Right forelimb (tissue), 1 donor: ENCODE measurements at places on chromosomes 6 and 20.

DNA sequence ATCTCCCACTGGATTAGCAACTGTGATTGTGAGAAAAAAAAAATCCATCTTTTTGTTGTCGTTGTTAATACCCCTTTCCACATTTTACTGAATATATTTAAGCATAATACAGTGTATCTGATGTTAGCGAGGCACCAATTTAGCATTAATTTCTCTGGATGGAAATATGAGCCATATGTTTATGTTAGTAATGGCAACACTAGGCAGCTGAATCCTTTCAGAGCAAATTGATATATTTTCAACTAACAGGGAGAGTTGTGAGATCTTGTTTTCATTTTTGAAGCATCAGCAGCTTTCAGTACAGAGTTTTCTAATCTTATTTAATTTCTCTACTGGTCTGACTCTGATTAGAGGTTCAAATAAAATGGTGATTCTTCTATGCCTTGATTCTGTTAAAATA lies 84.8 kb upstream of the HDAC2 start:
- no peak for DNase-seq

- DNase-seq, result no peak
Measured at GRCh38 chr20:4912380-4913142, 88.7 kb downstream of the SLC23A2 start.

DNA sequence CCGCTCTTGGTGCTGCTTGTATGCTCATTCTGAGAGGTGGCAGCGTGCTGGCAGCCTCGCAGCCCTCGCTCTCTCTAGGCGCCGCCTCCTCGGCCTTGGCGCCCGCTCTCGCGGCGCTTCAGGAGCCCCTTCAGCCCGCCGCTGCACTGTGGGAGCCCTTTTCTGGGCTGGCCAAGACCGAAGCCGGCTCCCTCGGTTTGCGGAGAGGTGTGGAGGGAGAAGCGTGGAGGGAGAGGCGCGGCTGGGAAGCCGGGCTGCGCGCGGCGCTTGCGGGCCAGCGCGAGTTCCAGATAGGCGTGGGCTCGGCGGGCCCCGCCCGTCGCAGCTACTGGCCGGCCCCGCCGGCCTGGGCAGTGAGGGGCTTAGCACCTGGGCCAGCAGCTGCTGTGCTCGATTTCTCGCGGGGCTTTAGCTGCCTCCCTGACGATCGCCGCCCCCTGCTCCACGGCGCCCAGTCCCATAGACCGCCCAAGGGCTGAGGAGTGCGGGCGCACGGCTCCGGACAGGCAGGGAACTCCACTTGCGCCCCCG lies 19.5 kb upstream of the FAM8A1 start:
- peak; percentile 65 for DNase-seq

DNA sequence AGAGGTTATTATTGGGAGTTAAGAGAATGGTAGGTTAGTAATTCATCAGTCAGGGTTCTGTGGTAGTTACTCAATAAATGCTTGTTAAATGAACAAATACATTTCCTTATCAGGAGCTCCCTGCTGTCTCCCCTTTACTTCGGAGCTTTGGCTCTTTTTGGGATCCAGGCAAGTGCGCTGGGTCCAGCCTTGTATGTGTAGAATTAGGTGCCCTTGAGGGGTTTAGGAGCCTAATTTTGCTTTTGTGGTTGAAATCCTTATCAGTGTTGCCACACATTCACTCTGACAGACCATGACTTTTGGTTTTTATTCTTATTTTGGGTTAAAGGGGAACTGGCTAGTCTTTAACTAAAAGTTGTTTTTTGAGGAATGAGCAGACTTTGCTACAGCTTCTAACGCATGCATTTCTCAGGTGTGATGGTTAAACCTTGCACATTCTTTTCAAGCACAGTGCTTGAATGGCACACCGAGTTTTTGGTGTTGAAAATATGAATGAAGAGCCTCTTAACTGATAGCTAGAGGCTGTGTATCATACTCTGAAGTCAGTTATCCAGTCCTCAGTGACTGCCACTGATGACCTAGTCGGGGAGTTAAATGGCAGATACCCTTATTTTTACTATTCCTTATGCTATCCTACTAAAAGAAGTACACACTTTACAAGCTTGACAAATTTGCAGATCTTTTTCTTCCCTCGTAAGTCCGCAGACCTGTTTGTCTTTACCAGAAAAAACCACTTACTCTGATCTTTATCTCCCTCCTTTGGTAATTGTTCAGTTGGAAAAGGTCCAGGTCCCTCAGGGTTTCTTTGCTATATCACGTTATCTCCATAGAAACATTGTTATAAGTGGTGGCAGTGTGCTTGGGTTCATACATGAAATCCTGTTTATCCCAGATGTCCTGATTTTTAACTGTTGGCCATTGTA lies 50.7 kb upstream of the PLCG1 start:
- no peak for DNase-seq

DNA sequence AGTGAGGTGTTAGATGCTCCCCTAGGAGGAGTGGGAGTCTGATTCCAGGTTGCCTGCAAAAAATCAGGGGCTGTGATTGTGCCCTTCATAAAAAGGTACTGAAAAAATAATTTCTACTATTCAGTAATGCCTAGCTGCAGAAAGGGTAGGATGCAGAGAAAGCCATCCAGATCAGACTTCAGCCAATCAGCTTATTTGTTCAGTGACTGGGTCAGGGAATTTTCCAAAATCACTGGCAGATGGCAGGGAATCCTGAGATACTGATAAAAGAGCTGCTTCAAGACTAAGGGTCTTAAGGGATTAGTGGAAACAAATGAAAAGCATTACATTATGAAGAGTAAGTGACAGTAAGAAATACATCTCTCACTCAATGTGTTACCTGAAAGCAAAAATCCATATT lies 42.8 kb upstream of the MTRF1L start:
- no peak for DNase-seq

DNA sequence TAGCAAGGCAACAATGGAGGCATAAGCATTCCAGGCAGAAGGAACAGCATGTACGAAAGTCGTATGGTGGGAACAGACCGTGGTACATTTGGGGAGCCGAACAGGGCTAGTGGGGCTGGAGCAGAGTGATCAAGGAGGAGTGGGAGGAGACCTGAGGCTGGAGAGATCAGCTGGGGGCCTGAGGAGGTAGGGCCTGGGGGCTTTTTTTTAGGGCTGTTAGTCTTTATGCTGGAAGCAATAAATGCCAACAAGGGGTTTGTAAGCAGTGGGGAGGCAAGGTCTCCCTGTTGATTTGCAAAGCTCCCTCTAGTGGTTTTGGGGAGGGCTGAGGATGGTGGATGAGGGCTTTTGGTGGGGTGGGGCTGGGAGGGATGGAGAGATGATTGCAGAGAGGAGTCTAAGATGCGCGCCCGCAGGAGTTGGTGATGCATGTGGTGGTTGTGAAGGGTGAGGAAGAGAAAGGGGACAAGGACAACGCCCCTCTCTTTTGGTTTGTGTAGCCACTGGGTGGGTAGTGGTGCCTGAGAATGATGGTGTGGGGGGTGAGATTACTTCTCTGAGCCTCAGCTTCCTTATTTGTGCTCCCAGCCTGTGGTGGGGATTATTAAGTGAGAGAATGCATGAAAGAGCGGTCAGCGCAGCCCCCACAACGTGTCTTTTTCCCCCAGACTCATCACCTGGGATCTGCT lies 74.1 kb upstream of the TOX2 start:
- no peak for DNase-seq

DNA sequence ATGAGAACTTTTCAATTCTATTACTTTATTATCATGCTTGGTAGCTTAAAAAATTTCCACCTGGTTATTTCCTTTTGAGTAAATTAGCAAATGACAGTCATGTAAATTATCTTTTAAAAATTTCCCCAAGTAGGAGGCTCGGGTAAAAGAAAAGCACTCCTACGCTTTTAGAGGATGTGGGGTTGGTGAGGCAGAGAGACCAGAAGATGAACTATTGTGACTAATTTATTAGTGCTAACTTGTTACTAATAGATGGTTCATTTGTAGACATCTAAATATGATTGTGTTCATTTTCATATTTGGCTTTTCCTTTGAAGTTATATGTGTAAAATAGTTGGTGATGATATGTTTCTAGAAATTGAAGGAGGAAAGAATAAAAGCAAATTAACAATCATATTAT lies 27.0 kb downstream of the ZNF292 start:
- DNase-seq, result no peak

- no peak for DNase-seq
Measured at GRCh38 chr6:36127462-36128016, 2.8 kb upstream of the MAPK13 start.

DNA sequence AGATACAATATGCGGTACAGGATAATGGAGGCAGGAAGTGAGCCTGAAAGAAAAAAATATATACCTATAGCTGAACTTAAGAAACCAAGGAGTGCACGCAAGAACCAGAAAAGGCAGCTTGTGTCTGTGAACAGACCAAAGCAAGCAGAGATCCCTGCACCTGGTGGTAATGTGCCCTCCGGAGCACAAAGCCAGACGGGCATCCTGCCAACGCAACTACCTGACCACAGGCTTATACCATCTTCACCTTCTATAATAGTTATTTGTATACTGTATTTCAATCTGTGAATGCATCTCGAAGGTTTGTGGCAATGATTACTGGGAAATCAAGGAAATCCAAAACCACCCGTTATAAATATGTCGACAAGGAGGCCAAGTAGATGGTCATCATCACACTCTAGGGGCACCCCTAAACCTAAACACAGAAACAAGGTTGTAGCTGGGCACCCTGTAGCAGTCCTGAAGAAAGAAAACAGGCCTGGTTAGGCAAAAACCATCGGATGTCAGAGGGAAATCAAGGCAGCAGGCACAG lies 801 bp downstream of the FBXL4 start:
- DNase-seq, result peak; percentile 44

GRCh38 chr20:15772826-15773225 lies 800.4 kb downstream of the KIF16B start:
- no peak for DNase-seq

DNA sequence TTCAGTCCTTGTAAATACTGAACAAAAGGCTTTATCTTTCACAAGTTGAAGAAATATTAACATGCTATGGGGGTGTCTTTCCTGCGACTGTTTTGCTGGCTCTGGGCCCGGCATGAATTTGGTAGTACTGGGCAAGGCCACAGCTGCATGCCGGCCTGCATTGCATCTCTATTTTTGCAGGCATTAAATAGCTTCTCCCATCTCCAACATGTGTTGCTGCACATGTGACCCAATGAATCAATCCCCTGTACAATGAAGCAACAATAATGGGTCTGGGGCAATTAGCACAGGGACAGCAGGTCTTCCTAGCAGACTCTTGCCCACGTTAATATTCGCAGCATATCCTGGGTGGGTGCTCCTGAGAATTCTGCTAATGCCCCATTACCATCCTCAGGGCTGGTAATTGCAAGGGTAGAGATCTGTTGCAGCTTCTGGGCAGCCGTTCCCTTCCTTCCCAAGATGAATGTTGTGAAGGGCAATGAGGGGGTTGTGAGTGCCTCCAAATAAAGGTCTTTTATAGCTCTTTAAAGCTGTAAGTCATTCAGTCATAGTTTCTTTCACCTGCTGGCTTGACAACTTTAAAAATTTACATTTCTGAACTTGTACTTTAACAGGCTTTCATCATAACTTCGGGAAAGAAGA lies 24.3 kb upstream of the CDYL start:
- DNase-seq, result no peak

GRCh38 chr6:99951016-99951805 lies 42.8 kb downstream of the MCHR2 start:
- no peak for DNase-seq

DNA sequence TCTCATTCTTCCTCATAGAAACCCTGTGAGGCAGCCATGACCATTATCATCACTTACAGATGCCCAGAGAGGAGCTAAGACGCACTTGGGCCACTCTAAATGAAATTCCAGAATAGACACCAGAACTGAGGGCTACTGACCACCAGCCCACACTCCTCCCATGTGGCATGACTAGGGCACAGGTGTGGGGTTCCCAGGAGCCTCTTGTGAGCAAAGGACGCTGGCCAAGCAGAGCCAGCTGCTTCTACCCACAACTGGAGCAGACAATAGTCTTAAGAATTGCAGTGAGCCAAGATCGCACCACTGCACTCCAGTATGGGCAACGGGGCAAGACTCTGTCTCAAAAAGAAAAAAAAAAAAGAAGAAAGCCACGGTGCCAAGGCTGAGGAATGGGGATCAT lies 10.0 kb downstream of the AHCY start:
- DNase-seq, result no peak

DNA sequence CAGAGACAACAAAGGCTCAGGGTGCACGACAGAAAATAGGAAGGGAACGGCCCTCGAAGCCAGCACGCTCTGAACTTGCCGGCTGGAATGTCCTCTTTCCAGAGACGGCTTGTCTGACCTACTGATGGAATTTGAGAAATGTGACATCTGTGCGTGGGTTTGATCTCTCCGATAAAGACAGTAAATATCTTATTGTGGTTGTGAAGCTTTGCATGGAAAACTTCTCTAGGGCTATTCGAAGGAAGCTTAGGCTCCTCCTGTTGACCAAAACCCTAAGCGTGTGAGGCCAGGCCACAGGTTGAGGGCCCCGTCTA lies 247.3 kb downstream of the ZNF217 start:
- no peak for DNase-seq

DNA sequence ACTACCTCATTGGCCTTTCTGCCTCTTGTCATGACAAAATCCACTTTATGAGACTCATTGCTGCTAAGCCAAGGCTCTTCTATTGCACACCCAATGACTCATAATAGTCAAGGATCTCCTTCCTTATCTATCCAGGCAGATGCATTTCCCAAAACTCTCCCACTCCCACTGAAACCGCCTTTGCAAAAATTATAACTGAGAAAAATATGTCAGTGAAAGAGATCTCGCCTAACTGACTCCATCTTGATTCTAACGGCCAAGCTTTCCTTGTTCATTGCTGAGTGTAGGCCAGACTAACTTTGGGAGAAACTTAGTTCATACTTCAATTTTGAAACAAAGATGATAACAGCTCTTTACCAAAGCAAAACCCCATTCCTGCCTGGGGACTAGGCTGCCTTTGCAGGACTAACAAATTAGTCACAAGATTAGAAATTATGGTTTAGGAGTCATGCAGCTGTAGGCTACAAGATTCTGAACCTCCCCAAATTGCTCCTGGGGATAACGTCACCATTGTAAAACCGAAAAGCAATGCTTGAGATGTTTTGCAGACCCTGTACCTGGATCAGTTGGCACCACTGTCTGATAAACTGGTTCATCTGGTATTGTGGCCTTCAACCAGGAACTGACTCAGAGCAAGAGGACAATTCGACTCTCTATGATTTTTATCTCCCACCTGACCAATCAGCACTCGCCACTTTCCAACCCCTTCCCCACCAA lies 47.1 kb downstream of the HAO1 start:
- no peak for DNase-seq
